ENCODE measurements at places on chromosomes 11 and 22. TPM values are rescaled to one million over a fixed set of nuclear protein-coding genes. Genes with fewer than 3 reads are reported as not detected.

The PANX2 gene
- total RNA-seq: 2.1 TPM

The OR51F1 gene
- not detected for total RNA-seq

The DGAT2 gene
- total RNA-seq: 60.5 TPM

The CCDC73 gene
- 0.03 TPM for total RNA-seq

The APOBEC3B gene
- total RNA-seq: 2.2 TPM

DNA sequence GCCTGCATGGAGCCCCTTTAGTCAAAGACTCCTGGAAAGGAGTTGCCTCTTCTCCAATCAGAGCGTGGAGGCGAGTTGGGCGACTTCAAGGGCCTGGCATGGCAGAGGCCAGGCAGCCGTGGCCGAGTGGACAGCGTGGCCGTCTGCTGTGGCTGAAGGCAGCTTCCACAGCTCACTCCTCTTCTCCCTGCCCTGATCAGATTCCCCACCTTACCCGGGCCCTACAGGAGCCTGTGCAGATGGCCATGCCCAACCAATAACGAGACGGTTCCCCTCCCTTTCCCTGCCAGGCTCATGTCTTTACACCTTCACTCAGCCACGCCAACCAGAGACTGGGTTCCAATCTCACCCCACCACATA is 20.0 kb upstream of the SLC22A12 start:
- no peak for DNase-seq

- no peak for DNase-seq
Observed at GRCh38 chr22:24400726-24401596, 26.4 kb upstream of the ADORA2A start.

- no peak for DNase-seq
Observed at GRCh38 chr11:80365980-80366379, 925.1 kb upstream of the TENM4 start.

DNA sequence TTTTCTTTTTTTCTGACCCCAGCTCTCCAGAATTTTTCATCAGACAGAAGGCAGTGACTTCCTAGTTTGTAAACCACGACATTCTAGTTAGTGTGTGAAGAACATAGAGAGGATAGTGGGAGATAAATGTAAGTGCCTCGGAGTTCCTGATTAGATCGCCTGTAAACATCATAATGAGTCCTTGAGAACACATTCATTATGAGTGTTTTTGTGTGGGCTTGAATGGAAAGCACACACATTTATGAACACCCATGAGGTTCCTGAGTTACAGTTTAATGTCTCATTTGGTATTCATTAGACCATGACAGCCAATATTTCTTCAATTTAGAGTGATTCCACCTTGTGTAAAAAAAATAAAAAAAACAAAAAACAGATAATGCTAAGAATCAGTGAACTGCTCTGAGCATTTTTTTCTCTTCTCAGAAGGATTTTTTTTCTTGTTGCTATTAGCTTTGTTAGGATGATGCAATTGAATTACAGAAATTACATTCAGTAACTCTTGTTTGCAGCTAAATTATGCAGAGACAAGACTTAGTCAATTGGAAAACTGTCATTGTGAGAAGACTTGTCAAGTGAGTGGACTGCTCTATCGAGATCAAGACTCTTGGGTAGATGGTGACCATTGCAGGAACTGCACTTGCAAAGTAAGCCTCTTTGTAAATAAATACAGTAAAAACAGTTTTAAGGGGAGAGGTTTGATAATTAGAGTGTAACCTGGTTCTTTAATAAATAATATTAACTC is 257.6 kb downstream of the NELL1 start:
- no peak for DNase-seq

DNA sequence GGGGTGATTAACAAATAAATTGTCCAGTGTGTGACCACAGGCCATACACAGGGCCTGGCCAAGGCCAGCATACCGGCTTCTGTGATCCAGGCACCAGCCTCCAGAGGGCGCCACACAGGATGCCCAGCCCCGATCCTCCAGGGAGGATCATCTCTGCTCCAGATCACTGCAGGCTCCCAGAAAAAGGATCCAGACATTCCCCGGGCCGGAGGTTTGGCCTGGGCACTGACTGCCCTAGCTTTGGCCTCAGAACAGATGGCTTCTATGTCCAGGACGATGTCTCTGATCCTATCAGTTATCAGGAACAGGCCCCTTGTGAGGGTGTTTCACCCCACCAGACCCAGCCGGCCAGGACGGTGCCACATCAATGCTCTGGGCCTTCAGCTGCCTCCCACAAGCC is 74.5 kb upstream of the LMO1 start:
- DNase-seq: peak; percentile 57

DNA sequence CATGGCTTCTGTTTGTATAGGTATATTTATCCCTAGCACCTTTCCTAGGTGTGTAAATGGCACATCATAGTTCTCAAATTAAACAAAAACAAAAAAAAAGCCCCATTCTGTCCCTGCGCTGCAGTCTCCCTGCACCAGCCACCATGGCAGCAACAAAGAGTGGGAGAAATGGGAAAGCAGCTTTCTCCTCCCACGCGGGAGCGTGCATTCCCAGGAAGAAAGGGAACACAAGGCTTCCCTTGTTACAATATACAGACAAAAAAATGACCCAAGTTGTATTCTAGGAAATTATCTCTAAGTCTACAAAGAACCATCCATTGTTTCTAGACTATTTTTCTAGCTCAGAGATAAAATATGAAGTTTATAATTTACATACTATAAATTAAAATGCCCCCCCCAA is 16.1 kb upstream of the TMPRSS5 start:
- DNase-seq: no peak

DNA sequence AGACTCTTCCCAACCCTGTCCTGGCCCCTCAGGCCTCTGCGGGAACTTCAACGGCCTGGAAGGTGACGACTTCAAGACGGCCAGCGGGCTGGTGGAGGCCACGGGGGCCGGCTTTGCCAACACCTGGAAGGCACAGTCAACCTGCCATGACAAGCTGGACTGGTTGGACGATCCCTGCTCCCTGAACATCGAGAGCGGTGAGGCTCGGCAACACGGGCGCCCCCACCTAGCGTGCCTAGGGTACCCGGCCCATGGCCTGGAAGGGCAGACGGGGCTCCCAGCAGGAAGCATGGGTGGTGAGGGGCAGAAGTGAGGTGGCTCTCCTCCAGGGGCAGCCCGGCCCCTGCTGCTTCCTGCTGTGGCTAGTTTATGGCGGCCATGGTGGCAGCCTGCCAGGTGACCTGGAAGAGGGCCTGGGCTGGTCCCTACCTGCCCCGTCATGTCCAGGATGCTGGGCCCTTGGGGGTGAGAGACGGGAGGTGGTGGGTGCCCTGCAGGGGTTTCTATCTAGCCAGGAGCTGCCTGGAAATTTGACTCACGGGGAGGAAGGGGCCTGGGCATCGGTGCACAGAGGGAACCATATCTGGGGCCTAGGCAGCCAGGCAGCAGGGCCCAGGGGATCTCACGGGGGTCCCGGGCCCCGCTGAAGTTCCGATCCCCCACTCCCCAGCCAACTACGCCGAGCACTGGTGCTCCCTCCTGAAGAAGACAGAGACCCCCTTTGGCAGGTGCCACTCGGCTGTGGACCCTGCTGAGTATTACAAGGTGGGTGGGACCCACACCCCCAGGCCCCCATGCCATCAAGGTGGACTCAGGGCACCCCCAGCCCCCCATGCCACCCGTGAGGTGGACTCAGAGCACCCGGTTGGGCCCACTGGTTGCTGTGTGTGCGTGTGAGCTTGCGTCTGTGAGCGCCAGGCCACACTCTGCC is 9.2 kb downstream of the MUC2 start:
- DNase-seq: no peak

DNA sequence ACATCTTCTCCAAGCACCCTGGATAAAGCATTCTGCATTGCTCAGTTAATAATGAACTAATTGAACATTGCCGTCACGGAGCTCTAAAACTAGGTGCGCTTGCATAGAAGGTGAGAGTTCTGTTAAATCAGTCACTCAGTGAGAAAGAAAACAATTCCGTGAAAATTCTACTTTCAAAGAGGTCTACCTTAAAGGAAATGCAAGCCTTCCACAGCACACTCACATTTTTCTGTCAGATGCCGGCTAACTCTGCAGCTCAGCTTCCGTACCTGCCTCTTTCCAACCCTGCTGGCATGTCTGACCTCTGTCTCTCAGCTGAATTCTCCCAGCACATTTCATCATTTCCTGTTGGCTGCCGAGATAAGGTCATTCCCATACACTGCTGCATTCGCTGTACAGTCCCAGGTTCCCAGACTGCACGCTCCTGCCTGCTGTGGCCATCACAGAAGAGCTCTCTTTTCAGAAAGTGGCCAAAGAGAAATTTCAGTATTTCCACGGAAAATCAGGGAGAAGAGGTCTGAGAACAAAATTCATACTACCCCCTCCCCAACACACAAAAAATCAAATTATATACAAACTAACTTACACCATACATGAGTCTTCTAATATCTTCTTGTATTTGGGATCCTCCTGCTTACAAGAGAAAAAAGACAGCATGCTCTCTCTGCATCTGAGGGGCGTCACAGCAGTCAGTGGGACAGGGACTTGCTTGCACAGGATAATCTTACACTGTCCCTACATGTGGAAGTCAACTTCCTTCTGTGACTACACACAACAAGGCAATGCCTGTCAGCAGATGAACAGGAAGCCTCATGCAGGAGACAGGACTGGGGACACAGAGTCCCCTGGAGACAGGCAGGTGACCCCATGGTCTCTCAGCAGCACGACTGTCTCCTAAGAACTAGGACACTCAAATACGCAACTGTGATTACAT is 55.1 kb downstream of the PACSIN2 start:
- peak; percentile 84 for DNase-seq

- peak; percentile 12 for DNase-seq
Observed at GRCh38 chr11:119910051-119910450, 181.1 kb upstream of the NECTIN1 start.

GRCh38 chr22:36578619-36579018 is 49.7 kb upstream of the EIF3D start:
- no peak for DNase-seq

All from hepatocyte (in vitro differentiated cells).